OCI-M1 (cell line): ENCODE measurements at places on chromosomes 6 and 20.

- DNase-seq, result no peak
Measured at GRCh38 chr20:13295637-13296036, 74.6 kb downstream of the ISM1 start.

GRCh38 chr6:163490826-163491577, 76.5 kb downstream of the QKI start:
- peak; percentile 46 for DNase-seq

GRCh38 chr6:142692942-142693341, 252.0 kb downstream of the HIVEP2 start:
- DNase-seq, result peak; percentile 75

- DNase-seq, result no peak
Measured at GRCh38 chr20:44467289-44467883, 8.3 kb upstream of the TTPAL start.

DNA sequence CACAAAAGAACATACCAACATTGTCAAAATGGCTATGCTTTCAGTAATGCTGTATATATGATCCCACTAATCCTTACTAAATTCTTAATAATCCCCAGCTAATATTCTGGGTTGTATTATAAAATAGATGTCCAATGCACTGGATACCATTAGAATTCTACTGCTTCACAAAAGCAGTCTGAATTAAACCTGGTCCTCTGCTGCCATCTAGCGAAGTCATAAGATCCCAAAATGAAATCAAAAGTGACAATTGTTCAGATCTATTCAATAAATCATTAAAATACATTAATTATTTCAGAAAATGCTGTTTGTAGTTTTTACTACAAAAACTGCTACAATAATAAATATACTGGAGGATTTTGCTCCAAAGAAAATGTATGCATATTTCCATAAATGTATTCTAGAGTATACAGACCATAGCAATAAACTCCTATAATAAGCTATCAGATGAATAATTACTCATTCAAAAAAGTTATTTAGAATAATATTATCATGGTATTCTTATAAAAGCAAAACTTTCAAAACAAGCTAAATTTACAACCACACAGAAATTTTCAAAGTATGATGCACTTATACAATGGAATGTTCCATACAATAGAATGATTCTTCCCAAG, 92.6 kb downstream of the RNGTT start:
- peak; percentile 84 for DNase-seq

GRCh38 chr6:12233693-12234571, 56.2 kb upstream of the EDN1 start:
- DNase-seq, result peak; percentile 77

DNA sequence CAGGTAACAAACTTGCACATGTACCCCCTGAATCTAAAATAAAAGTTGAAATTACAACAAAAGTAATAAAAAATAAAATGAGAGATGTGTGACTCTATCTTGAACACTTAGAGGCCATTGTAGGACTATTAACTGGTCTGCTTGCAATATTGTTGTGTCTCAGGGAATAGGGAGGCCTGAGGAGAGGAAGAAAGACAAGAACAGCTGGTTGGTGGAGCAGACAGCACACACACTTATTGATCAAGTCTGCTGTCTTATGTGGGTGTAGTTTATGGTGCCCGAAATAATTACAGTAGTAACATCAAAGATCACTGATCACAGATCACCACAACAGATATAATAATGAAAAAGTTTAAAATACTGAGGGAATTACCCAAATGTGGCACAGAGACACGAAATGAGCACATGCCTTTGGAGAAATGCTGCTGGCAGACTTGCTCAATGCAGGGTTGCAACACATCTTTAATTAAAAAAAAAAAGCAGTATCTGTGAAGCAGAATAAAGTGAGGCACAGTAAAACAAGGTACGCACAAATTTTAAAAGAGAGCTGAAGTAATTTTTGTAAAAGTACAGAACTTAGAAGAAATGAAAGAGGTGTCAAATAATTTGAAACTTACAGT, 110.1 kb upstream of the HDAC2 start:
- no peak for DNase-seq

- no peak for DNase-seq
Measured at GRCh38 chr6:34065466-34066217, 80.2 kb downstream of the GRM4 start.

DNA sequence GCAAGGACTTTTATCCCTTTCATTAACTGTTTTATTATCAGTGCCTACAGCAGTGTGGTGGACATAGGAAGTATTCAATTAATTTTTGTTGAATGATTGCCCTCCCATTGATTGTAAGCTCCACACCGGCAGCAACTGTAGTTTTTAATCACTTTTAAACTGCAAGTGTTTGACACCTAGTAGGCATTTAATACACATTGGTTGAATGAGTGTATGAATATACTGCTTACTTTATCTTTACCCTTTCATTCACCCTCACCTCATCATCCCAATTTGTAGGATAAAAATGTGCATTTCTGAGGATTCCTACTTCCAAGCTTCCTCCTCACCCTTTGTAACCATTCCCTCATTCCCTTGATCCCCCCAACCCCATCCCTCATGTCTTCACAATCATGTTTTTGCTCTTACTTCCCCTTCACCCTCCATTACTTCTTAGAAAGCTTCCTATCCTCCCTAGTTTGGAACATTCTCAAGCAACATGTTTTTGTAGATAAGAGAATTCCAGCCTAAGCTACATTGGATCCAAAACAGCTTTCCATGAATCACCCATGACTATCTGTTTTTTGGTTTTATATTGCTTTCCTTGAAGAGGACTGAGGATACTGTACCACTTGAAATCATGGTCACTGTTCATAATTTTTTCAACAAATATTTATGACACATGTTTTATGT, 955 bp upstream of the SLC26A8 start:
- DNase-seq, result peak; percentile 43

DNA sequence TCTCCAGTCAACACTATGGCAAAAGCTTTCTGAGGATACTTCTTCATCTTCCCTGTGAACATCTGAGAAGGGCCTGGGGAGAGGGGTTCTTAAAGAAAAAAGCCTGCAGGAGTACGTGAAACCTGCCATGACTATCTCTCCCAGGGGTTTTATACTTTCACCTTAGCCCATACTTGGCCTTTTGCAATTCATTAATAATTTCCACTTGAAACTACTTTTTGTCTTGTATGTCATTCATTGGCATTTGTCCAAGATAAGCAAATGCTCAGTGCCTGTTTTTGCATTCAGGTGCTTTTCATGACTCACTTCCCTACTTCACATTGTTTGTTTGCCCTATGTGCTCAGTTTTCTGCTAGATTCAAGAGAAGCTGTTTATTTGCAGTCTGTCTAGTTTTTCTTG, 580.3 kb upstream of the GJE1 start:
- DNase-seq, result no peak

GRCh38 chr20:38345643-38346042, 639 bp upstream of the LBP start:
- no peak for DNase-seq

DNA sequence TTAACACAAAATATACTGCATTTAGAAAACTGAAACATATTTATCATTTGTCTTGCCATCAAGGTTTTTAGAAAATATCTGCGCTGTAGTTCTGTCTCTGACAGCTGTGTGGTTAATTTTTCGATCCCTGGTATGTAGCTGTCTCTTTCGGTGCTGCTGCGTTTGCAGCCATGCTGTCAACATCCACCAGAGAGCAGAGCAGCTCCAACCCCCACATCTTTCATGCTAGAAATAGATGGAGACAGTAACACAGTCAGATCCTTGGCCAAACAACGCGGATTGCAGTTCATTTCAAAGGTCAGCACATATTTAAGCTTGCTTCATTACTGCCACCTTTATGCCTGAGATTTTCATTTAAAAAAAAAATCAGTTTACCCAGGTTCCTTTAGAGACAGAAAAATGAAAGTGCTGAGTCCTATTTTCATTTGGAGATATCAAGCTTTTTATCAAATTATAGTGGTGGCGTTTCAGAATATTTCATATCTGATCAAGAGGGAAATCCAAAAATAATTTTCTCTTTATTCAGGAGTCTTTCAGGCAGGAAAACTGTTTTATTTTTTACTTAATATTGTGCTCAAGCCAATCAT, 157.7 kb upstream of the MMS22L start:
- DNase-seq, result peak; percentile 78

DNA sequence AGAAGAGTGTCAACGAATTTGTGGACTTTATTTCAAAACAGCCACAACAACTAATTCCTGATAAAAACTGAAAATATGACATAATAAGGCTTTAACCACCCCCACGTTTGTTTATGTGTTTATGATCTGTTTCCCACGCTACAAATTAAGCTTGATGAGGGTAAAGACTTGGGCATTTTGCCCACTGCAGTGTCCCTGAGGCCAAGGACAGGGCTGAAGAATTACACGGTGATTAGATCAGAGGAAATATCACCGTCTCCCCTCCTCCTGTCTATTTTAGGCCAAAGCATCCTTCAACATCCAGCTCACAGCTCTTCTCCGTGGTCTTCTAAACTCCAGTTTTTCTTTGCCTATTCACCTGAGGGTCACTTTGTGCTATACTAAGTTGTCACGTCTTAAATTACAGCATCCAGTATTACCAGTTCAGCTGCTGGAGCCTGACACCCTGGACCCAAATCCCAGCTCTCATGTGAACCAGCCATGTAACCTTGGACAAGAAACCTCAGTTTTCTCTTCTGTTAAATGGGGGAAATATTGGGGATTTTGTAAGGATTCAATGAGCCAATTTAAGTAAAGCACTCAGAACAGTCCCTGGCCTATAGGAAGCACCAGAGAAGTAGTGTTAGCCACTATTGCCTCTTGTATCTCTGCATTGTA, 15.2 kb upstream of the ARFGEF2 start:
- DNase-seq, result no peak

DNA sequence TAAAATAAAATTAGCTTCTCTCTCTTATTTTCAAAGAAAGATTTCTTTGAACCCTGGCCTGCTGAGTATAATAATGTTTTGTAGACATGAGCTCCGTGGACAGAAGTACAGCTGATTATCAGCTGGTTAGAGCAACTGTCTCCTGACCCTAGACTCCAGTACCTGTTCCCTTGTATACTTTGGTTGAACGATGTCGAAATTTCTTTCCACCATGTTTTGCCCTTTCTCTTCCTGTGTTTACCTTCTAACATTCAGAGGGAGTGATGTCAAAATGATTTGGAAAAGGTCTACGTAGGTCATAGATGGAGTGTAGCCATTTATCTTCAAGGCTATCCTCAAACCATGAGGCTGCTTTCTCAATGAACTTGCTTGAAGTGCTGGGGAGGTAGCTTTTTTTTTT, 16.8 kb upstream of the ADTRP start:
- DNase-seq, result no peak

GRCh38 chr20:32646486-32646885, 27.3 kb downstream of the C20orf203 start:
- DNase-seq, result no peak

GRCh38 chr6:36953931-36954261, 642 bp upstream of the PI16 start:
- no peak for DNase-seq

GRCh38 chr6:53862662-53863462, 68.1 kb downstream of the LRRC1 start:
- DNase-seq, result no peak

DNA sequence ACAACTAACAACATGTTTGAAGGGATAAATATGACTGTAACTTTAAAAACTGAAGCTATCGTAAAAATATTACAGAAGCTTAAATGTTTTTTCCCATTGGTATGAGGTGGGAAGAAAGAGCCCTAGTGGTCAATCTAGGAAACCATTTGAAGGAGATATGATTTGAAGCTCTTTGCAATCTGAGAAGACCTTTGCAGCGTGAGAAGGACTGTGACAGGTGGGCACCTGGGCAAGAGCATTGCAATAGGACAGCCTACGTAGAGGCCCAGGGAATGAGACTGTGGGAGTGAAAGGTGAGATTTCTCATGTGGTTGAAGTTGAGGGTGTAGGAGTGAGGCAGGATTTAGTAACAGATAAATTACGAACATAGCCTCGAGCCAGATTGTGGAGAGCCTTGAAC, 108.0 kb upstream of the PDE7B start:
- no peak for DNase-seq

GRCh38 chr6:41426438-41426851, 91.0 kb downstream of the NCR2 start:
- no peak for DNase-seq

- no peak for DNase-seq
Measured at GRCh38 chr6:152978058-152978457, 4.8 kb downstream of the FBXO5 start.

DNA sequence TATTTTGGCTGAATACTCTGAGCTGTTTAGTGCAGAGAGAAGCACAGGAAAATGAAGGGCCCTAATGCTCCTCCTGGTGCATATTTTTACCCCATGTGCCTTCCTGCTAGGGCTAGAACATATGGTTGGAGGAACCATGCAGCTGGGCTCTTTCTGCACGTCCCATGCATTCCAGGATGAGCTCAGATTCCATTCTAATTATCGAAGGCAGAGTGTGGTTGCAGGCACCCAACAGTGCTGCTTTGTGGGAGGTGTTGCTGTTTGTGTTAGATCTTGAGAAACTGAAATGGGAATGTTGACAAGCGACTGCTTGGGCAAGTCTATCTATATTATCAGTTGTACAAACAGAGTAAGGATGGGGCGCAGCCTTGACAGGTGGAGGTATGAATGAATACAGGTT, 419.5 kb downstream of the DHX35 start:
- no peak for DNase-seq

DNA sequence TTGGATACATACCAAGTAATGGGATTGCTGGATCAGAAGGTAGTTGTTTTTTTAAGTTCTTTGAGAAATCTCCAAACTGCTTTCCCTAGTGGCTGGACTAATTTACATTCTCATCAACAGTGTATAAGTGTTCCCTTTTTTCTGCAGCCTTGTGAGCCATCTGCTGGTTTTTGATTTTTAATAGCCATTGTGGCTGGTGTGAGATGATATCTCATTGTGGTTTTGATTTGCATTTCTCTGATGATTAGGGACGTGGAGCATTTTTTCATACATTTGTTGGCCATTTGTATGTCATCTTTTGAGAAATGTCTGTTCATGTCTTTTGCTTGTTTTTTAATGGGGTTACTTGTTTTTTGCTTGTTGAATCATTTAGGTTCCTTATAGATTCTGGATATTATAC, 34.8 kb downstream of the TOP1 start:
- peak; percentile 65 for DNase-seq

DNA sequence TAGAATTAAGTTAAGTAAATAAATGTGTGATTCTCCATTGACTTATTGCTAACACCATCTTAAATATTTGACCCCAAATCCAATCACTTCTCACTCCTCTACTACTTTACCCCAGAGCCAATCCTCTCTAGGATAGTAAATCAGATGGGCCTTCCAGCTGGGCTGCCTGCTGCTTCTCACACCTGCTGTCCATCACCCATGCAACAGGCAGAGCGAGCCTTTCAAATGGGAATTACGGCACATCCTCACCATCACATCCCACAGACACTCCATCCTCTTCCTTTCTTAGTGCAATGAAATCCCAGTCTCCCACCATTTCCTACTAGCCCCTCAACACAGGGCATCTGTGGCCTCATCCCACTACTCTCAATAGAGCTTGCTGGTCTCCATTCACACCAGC, 34.0 kb downstream of the HLA-F start:
- no peak for DNase-seq

DNA sequence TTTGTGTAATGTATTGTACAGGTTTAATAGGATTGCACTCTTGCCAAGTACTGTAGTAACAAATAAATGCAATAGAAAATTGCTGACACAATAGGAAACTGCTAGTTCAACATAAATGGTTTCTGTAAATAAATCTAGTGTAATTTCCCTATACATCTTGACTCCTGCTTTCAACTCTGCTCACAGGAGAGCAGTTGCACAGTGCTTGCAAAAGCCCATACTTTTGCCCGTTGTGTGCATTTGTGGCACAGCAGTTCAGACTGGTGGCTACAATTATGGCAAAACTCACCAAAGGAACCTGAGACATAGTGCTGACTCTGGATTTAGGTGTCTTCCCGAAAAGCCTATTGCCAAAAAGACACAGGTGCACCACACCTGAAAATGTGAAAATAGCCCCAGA, 953.3 kb upstream of the SLC35B3 start:
- DNase-seq, result no peak
